ENCODE measurements at places on chromosomes 12 and 14. TPM values are rescaled to one million over a fixed set of nuclear protein-coding genes. Genes with fewer than 3 reads are reported as not detected.

- DNase-seq, result no peak
These were observed 3.0 kb downstream of the KRT5 start for GRCh38 chr12:52517005-52517835.

DNA sequence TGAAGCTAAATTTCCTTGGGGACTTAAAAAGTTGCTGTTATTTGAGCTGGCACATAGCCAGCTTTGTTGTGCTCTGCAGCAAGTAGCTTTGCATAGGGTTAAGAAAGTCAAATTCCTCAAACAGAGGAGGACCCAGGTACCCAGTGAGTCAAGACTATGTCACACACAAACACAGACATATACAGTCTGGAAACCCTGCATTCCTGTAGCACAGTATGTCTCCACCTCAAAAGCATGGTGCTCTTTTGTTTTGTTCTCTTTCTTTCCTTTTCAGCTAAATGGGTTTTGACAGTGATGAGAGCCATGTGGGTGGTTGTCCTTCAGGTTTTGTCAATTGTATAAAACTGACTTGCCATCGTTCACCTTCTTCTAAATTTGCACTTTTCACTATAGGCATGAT, 179.6 kb upstream of the DIO2 start:
- DNase-seq, result no peak

DNA sequence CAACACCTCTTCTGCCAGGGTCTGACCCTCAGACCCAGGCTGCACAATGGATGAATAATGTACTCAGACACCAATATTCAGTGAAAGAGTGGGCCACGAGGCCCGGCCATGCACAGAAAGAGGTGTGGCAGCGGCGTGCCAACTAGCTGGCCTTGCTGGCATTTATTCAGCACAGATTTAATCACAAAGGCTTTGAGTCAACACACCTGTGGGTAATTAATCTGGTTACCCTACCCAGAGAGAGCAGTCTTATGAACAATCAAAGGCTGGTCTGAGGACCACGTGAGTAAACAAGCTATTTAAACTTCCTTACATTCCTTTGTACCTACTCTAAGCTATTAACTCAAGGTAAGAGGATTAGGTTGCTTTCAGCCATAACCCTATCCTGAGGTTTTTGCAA, 324.8 kb downstream of the C12orf50 start:
- no peak for DNase-seq

DNA sequence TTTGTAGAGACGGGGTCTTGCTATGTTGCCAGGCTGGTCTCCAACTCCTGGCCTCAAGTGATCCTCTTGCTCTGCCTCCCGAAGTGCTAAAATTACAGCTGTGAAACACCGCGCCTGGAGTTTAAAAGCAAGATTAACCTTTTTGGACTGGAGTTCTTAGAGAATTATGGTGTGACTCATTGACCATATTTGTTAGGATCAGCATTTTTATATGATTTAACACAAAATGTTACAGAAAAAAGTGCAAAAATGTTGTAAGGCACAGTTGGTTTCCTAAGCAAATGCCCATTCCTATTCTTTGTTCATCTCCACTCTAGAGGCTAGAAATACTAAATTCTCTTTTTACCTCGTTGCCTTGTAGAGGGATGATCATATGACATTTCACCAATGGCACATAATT, 27.6 kb downstream of the SLC35E3 start:
- DNase-seq, result no peak

GRCh38 chr12:116244001-116244400, 33.5 kb downstream of the MED13L start:
- no peak for DNase-seq

Gene TSPAN9
- 1.8 TPM for total RNA-seq

Gene HOXC12
- not detected for total RNA-seq

DNA sequence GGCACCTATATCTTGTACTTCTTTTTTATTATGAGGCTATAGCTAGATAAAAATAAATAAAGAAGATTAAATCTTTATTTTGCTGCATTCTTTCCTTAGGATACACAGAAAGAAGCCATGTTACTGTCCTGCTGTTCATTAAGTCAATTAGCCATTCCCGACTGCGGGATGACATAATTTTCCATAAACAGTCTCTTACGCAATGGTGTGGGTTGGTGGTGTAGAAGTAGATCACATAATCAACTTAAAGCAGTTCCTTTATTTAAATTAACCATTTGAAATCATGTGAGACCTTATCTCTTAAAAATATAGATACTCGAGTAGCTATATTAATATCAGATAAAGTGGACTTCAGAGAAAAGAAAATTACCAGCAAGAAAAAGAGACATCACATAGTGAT, 40.2 kb downstream of the TAOK3 start:
- DNase-seq, result no peak

GRCh38 chr14:73851000-73851399, 631 bp upstream of the PTGR2 start:
- DNase-seq, result no peak

Gene VWF
- not detected for total RNA-seq

Gene GPR84
- not detected for total RNA-seq

Gene NPFF
- not detected for total RNA-seq

- DNase-seq, result no peak
These were observed 595.6 kb upstream of the ATP2B1 start for GRCh38 chr12:90304231-90304630.

DNA sequence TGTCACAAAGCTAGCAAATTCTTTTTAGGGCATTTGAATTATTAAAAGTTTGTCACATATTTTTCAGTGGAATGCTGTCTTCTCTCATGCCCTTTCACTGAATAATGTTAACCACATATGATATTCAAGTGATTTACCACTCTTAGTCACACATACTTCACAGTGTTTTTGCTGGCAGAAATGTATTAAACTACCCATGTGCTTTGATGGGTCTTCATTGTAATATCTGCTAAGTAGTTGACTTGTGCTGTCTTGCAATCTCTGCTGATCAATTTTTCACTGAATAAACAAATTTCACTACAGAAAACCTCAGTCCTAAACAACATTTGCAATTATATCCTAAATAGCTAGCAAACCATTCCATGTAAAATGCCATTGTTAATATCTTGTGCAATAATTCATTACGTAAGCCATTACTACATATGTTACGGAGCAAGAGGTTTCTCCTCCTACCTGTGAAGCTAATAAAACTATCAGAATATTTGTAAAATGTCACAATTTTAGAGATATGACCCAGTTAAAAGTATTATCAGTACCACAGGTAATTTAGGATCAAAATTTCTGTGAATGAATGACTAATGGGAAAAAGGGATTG, 64.6 kb upstream of the LMO3 start:
- no peak for DNase-seq

Gene AMIGO2
- total RNA-seq, result 12.8 TPM
